Fibroblast of lung (primary cell): ENCODE measurements at places on chromosomes 13 and 19.

- no peak for DNase-seq
Measured at GRCh38 chr19:46924874-46925547, 64.2 kb downstream of the ARHGAP35 start.

DNA sequence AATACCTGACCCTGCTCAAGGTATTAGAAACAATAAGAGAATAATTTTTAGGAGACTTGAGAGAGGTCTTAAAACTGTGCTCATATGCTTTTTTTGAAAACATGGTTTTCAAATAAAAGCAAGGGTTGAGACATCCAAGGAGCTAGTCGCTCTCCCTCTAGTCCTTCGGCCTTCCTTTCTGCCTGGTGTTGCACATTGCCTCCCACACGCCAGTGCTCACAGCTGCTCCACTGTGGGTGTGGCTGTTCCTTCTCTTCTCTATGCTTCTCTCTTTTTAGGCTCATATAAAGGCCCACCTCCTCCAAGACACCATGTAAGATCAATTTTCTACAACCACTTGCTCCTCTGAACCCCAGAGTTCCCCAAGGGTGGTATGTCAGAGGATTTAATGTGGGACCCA lies 352.6 kb downstream of the ENOX1 start:
- no peak for DNase-seq

- no peak for DNase-seq
Measured at GRCh38 chr19:54937926-54938325, 9.4 kb downstream of the NLRP7 start.

DNA sequence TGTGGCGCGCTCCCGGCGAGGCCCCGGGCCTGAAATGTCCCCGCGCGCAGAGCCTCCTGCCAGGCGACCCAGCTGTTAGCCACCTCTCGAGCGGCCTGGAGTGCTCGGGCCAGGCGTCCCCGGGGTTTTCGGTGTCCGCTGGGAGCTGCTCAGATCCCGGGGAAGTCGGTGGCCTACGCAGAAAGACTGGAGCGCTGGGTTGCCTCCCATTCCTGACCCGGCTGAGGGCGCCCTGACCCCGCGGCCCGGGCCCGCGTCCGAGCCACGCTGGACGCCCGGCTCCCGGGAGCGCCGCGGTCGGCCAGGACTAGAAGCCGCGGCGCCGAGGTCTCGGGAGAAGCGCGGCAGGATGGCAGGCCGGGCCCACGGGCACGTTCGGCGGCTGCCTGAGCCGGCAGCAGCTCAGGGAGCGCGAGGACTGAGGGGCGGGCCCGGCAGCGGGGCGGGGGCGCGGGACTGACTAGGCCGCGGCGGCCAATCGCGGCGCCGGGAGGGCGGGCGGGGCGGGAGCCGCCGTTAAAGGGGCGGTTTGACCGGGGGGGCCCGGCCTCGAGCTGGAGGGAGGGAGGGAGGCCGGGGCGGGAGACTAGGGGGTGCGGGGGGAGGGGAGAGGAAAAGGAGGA lies 1.3 kb upstream of the ZIC2 start:
- DNase-seq = peak; percentile 51

GRCh38 chr19:10692673-10693264 lies 8.5 kb upstream of the QTRT1 start:
- no peak for DNase-seq

DNA sequence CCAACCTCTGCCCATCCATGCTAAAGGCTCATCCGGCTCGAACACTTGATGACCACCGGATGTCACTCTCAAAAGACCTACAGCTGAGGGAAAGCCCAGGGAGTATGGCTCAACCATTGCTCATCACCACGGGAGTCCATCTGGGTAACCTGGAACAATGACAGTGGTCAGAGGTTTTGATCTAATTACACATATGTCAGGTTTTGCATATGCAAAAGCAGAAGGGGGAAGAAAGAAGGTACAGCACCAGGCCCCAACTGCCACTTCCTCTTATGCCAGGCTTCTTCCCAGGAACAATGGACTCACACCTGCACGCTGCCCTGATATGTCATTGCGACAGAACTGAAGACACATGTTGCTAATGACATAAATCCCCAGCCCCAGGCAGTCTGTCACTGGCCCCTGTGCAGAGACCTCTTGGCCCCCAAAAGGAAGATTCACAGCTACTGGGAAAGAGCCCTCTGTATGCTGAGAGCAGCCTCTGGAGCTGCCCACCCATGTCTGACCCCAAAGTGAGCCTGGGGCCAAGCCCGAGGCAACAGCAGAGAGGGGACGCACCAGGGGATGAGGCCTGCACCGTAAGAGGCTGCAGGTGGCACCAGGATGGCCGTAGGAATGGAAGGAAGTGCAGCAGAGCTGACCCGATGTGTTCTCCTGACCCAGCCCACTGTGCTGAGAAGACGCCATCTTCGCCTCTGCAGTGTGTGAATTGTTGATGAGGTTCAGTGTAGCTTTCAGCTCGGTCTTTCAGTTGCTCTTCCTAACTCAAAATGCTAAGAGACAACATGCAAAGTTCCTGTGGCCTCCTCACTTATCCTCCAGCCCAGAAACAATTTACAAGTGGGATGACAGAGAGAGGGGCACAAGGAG lies 26.3 kb downstream of the EPS15L1 start:
- DNase-seq = peak; percentile 18

DNA sequence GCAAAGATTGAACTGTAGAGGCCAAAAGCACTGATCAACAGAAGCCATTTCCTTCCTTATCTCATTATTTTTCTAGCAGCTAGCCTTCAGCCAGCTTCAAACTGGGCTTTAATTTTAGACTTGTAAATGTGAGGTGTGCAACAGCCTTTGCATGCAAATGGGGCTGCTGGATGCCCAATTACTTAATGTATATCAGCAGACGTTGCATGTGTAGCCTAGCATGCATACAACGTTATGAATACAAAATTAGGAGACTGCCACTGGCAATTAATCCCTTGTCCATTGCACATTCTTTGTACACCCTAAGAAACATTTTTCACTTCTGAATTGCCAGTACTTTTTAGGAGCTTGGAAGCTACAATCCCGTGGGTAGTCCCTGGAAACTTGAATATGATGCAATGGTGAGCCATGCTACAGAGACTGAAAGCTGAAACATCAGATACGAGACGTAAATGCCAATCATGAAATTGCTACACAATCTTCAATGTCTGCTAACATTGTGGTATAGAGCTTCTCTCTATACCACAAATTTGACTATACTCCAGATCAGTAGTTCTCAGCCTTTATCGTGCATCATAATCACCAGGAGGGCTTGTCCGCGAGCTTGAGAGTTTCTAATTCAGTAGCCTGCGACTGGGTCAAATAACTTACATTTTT lies 20.2 kb downstream of the EPSTI1 start:
- DNase-seq = no peak

- no peak for DNase-seq
Measured at GRCh38 chr19:40811478-40812341, 12.7 kb downstream of the EGLN2 start.

DNA sequence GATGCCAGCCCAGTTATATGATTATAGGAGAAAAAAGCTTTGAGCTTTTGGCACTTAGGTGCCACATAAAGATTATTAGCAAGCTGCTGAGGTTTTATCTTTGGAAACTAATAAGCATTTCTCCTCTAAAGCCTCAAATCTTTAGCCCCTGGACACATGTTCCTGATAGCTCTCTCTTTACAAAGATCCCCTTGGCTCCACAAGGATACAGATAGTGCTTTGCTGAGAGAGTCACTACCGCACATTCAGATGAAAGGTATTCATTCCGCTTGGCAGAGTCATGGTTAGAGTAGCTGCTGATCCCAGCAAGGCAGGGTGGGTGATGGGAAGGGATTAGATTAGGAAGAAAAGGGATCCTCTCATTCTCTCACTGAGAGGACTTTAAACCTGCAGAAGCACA lies 28.2 kb upstream of the PSG7 start:
- DNase-seq = peak; percentile 84

DNA sequence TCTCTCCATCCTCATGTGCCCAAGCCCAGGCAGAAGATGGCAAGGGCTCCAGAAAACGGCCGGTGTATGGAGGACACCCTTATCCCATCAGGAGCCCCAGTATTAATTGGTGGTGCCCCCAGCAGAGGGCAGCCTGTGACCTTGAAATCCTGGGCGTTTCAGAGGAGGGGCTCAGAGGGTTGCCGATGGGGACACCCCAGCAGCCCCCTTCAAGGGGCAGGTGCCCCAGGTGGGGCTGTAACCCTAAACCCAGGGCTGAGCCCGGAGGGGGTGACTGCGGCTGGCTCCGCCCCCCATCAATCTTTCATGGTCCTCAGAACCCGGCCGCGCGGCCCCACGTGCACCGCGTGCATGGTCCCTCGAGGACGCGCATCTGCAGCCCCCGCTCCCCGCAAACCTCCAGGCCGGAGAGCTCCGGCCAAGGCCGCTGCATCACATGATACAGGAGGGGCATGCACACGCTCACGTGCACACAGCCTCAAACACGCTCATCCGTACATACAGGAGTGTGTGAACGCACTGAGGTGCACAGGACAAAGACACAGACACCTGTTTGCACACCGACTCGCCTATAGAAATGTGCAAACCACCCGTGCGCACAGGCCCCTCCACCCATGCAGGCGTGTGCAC lies 949 bp downstream of the RAB3A start:
- DNase-seq = no peak

GRCh38 chr13:79654520-79654919 lies 173.6 kb downstream of the NDFIP2 start:
- peak; percentile 27 for DNase-seq

DNA sequence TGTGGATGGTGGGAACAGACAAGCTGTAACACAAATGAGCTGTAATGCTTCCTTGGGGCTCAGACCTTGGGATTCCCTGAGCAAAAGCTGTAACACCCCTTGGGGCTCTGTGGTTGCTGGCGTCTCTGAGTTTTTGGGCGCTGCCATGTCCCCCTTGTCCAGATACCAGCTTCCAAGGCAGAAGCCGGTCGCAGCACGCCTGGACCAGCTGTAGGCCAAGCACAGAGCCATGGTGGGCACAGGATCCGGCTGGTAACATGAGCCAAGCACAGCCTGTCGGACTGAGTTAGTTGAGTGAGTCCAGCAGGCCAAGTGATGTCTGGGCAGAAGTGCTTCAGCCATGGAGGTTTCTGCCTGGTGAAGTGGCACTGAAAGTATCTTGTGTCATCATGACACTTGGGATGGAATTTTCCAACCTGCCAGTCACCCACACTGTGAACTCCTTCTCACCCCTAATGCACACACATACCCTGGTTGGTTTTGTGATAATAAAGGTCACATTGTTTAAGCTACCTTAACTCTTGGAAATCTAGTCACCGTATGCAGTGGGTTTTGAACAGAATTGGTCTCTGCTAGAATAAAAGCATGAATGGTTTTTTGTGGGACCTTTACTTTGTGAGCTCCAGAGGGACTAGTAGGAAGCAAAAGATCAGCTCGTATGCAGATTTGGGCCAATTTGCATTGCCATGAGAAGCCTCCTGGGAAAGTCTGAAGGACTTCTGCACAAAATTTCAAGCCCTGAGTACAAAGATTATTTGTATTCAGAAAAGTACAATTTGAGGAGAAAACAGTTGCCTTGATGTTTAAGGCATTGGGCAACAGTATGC lies 7.0 kb upstream of the ZNF17 start:
- no peak for DNase-seq

- DNase-seq = no peak
Measured at GRCh38 chr19:2291185-2291751, 9.3 kb upstream of the PEAK3 start.

GRCh38 chr13:108283110-108283509 lies 13.6 kb downstream of the TNFSF13B start:
- peak; percentile 13 for DNase-seq

GRCh38 chr13:25247360-25247759 lies 39.9 kb downstream of the MTMR6 start:
- DNase-seq = no peak

GRCh38 chr19:35273686-35274259 lies 5.0 kb downstream of the USF2 start:
- DNase-seq = no peak

- DNase-seq = no peak
Measured at GRCh38 chr13:36950920-36951319, 30.9 kb upstream of the SMAD9 start.
